T-helper 17 cell (primary cell): ENCODE measurements at places on chromosomes 5 and 9. TPM values are rescaled to one million over a fixed set of nuclear protein-coding genes. Genes with fewer than 3 reads are reported as not detected.

Gene PCDHGB6
- 0.10 TPM for total RNA-seq

Gene PNPLA7
- 7.3 TPM for total RNA-seq

Gene ADAMTS16
- total RNA-seq: not detected

Gene SMIM33
- 0.13 TPM for total RNA-seq

Gene PCDHGA8
- 0.05 TPM for total RNA-seq

Gene PCDHA9
- total RNA-seq: not detected

Gene PIP5K1B
- total RNA-seq: 0.99 TPM

Gene REEP5
- total RNA-seq: 46.5 TPM

Gene SLCO4C1
- total RNA-seq: 0.13 TPM

- DNase-seq: no peak
Observed at GRCh38 chr5:36637101-36637500, 30.7 kb downstream of the SLC1A3 start.

DNA sequence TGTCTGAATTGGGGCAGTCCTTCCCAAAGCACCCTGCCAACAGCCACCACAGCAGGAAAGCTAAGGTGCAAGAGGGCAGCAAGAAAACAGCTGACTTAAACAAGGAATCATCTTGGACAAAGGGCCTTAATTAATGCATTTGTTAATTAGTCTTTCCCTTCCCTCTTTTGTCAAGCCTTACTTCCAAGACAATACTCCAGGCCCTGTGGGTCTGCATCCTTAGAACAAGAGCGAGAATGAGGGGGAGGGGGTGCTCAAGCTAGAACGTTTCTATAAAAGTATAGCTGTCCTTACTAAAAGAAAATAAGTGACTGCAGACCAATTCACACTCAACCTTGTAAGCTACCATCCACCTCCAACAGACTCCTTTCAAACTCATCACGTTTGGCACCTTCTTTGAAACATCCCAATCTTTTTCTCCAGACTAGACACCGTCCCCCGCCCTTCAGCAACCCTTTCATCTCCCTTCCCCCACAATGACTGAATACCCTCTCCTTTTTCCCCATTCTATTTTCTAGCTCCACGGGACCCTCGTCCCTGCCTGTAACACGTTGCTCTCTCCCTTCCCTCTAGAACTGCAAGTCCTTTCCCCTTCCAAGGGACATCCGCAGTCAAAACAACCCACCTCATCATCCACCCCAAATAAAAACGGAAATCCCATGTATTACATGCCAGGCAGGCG, 85.7 kb upstream of the RNF38 start:
- no peak for DNase-seq

DNA sequence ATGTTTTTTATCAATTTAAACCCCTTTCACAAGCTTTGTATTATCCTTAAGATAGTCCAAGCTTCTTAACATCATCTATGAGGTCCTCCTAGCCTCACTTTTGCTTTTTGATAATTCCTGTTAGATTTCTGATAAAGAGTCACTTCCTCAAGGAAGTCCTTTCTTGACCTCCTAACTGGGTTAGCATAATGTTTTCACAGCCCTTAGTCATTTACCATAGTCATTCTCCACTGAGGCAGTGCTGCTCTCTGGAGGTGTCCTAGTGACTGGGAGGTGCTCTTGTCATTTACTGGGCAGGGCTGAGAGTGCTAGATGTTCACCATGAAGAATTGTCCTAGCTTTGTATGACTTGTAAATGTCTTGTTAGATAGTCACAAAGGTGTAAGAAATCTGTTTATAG, 26.4 kb downstream of the TNPO1 start:
- DNase-seq: no peak

DNA sequence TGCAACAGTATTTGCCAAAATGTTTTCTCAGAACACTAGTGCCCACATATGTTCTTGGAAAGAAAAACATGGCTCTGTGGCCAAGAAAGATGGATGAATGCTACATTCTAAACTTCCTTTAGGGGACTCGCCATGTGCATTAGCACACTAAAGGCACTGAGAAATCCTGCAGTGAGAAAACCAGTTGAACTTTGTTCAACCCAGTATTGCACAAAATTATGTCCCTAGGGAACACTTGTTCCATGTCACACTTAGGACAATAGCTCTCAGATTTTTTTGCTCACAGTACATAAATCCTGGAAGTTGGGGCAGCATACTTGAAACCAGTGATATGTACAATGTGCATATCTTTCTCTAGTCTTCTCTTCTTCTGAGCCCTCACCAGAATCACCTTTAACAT, 96.6 kb downstream of the ADRB2 start:
- no peak for DNase-seq

DNA sequence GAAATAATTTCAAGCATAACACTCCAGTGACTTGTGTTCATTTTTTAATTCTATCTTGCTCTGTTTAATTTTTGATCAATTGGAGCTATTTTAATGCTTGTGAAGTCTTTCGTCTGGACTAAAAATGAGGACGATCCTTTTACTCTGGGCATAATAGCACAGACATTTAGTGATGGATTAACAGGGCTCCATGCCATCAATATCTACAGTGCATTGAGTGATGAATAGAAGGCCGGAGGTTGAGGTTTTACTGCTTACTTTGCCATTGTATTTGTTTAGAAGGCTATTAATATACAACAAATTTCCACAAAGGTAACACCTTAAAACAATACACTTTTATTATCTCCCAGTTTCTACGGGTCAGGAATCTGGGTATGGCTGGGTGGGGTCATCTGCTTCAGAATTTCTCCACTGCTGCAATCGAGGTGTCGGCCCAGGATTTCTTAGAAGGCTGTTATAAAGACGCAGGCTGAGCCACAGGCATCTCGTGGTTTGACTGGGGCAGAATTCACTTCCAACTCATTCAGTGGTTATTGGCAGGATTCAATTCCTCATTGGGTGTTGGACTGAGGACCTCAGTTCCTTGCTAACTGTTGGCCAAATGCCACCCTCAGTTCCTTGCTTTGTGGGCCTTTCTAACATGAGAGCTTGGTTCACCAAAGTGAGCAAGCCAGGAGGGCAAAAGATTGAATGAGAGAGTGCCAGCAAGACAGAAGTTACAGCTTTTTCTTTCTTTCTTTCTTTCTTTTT, 265.4 kb upstream of the VLDLR start:
- DNase-seq: no peak

DNA sequence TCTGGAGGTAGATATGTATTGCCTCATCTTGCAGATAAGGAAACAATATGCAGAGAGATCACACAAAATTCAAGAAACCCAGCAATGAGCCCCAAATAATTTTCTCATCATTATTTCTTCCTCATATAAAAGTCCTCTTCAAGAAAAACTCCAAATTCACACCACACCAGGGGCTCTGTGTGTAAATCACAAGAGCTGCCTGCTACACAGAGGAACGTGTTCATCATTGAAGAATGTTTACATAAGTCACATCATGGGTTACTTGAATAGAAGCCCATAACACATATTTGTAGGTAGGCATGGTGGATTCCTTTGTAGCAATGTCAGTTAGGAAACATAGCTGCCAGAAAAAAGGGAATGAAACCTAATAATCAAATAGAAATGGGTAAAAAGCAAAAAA, 308.1 kb upstream of the TLE4 start:
- no peak for DNase-seq

DNA sequence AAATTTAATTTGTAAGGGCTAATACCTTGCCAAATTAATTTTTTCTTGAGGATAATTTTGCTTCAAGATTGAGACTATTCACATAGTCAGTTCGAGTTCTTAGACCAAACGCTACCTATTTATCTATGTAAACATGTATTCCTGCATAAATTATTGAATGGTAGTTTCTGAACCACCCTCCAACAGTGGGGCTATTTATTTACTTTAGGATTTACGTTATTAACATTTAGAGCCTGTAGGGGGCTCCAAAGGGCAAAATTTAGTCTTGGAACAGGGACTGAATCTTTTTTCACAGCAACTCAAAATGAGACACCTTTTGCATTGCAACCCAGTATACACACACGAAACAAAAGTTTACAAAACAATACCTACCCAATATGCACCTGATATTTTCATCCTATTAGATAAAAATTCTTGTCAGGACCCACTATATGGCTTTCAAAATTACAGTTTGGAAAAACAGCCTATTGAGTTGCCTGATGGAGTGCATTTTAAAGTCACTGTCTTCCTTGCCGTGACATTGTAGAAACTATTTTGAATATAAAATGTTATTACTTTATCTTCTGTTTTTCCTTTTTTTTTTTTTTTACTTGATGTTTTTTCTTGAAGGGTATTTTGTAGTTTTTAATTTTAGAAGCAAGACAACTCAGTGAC, 47.1 kb upstream of the POU4F3 start:
- DNase-seq: no peak

DNA sequence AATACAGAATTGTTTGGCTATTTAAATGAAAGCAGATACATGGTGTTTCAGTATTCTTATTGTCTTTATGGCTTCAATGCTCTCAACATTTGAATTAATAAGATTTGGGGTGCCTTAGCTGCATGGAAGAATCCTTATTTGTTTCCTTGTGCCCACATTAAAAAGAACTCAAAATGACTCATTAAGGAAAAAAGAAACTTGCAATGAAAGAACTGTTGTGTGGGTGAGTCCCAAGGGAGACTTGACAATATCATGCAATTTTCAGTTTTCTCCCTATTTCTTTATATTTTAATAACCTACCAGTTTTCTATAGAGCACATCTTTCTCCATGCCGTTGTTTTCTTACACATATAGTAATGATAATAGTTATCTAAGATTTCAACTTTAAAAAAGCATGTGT, 404.0 kb downstream of the PDE4D start:
- no peak for DNase-seq

DNA sequence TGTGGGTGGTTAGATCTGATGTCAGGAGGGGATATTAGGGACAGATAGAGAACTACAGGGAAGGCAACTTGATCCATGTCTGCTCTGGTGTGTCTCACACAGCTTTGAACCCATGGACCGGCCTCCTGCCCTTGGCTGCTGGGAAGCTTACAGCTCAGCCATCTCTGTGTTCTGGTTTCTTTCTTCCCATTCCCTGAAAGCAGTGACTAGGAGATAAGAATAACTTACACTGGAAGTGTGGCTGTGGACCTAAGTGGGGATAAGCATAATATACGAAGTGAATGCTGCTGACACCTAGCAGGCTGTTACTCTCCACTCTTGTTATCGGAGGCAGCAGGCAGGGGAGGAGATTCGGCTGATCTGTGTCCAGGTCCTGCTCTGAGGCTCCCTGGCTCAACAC, 282.3 kb upstream of the TUT7 start:
- no peak for DNase-seq

GRCh38 chr9:6923086-6923485, 165.3 kb downstream of the KDM4C start:
- no peak for DNase-seq

GRCh38 chr5:10218658-10219057, 31.0 kb downstream of the ATPSCKMT start:
- DNase-seq: no peak

- DNase-seq: no peak
Observed at GRCh38 chr9:76626141-76626540, 138.1 kb upstream of the PCA3 start.

DNA sequence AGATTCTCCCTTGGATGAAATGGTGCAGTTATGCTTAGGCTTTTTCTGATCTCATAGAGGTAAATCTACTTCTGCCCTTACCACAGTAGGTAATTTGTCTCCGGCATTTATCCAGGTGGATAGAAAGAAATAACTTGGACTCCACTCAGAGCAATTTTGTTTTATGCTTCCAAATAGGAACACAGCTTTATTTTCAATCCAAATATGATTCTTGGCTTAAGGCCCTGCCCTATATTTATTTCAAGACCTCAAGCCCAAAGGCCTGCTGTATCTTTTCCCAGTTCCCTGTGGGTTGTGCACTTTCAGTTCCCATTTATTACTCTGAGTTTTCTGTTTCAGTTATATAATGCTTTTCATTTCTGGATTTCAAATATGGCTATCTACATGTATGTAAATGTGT, 274.2 kb upstream of the SMC2 start:
- no peak for DNase-seq

DNA sequence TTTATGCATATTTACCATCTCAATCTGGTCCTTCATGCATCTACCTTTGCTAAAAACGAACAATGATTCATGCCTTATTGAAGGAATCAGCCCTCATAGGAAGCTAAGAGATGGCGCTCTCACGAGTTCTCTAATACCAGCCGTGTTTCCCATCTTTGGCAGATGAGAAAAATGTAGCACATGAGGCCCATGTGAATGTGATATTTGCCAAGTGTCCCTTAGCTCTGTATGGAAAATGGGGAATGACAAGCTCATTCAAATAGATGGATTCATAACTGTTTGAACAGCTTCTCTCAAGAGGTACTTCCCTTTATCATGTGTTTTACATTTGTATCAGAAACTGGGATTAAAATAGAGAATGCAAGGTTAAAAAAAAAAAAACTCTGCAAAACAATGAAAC, 66.1 kb downstream of the TTC39B start:
- no peak for DNase-seq

GRCh38 chr5:91777671-91778070, 394.6 kb upstream of the ARRDC3 start:
- no peak for DNase-seq

- DNase-seq: no peak
Observed at GRCh38 chr5:54206580-54207229, 103.7 kb downstream of the ARL15 start.

GRCh38 chr9:11192993-11193392, 580.2 kb upstream of the PTPRD start:
- no peak for DNase-seq

DNA sequence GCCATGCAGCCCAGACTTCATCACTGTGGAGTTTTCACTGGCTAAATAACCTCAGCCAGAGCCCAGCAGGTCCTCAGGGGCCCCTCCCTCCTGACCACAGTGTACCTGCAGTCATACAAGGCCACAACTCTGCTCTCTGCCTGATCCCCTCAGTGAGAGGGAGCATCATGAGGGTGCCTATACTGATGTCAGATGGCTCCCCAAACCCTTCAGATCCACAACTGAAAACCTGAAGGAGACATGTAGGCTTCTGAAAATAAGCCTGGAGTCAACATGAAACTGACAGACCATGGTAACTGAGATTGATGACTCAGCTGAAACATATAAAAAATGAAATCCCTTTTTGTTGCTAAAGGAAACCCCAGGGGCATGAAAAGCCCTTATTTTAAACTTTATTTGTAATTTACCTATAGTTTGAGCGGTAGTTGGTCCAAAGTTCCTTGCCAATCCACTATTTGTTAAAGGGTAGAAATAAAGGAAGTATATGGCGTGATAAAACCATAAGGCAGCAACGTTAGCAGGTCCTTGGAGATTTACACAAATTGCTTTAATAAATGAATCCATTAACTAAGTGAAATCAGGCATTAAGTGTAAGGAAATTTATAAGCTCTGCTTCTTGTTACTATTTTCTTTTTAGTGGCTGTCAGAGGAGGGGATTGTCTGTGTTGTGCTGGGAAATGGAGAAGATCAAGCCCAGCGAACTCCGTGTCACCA, 68.3 kb downstream of the FGF1 start:
- DNase-seq: no peak

DNA sequence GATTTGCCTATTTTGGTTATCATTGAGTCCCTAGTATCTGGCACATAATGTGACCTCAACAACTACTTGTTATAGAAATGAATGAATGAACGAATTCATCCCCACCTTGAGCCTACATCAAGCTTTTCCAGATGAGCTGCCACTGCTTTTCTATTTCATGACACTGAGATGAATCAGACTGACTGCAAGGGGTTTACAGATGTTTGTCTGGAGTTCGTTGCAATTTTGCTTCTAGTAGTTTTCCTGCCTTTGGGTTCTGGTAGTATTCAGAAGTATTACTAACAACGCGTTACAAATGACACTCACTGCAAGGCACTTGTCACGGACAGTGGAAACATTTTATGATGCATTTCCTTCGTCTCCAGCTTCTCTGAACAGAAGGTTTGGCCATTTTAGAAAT, 222.3 kb downstream of the CD180 start:
- no peak for DNase-seq
